Cerebellum (tissue), 4 donors: ENCODE measurements at places on chromosomes 2 and 18.

DNA sequence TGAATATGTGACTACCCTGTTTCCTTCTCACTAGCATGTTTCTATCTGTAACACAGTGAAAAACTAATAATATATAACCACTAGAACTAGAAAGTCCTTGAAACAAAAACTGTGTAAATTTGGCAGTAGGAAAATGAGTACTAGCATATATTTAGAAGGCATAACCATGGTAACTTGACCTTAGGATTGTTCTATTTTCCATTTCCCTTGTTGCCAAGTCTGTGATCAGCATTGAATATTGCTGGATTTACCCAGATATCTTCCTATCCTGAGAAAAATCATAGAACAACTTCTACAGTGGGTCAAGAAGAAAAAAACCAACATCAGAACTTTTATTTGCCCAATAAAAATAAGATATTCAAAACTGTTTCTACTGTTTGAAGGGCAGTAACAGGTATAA lies 563.9 kb upstream of the NRXN1 start:
- no peak for DNase-seq

DNA sequence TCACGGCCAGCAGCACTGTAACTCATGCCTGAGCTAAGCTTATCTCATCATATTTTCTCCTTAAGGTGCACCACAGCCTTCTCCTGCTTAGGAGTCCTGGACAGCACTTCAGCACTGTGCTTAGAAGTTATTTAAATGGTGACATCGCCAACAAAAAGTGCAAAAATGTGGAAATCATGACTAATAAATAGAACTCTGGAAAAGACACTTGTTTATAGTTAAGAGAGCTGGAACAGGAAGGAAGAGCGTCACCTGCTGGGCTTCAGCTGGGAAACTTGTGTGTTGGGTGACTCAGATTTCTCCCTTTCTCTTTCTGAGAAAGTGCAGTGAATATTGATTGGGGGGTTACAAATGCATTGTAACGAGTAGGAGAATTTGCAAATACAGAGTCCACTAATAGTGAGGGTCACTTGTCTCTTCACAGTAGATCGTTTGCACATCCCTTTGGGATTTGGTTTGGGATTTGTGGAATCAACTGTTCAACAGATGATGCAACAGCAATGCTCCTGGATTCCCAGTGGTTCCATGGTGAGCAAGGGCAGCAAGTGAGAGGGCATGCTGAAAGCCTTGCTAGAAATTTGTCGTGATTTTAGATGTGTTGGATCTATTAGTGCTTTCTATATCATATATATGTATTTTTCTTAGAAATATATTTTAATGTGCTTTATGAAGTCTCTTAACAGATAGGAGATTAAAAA lies 84.2 kb downstream of the DOK6 start:
- DNase-seq: no peak

- no peak for DNase-seq
These were observed 39.5 kb upstream of the SCLY start for GRCh38 chr2:238021327-238021726.

GRCh38 chr2:225779829-225780228 lies 380.3 kb downstream of the NYAP2 start:
- DNase-seq: no peak

- peak; percentile 7 for DNase-seq
These were observed 174.6 kb upstream of the PID1 start for GRCh38 chr2:229445501-229446211.

- no peak for DNase-seq
These were observed 293.8 kb downstream of the LRRTM4 start for GRCh38 chr2:77228391-77228790.

DNA sequence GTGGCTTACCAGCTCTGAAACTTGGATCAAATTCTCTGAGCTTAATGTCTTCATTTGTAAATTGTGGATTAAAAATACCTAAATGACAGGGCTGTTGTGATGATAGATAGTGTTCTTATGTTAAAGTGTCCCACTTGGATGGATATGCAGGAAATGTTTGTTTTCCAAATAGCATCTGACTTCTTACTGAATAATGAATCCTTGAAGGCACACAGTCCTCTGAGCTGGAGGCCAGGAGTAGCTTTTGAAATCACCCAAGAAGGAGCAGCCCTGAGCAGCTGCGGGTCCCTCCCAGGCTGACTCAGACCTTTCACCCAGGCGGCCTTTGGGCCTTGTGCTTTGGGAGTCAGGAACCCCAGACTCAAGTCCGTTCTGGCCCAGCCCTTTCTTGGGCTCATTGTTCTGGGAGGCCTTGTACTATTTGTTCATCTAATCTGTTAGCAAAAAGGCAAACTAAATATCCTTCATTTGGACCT lies 173.0 kb upstream of the GATA6 start:
- DNase-seq: no peak

- no peak for DNase-seq
These were observed 222.3 kb upstream of the CDH19 start for GRCh38 chr18:66826211-66826610.

GRCh38 chr2:45765007-45765727 lies 113.7 kb downstream of the PRKCE start:
- no peak for DNase-seq

DNA sequence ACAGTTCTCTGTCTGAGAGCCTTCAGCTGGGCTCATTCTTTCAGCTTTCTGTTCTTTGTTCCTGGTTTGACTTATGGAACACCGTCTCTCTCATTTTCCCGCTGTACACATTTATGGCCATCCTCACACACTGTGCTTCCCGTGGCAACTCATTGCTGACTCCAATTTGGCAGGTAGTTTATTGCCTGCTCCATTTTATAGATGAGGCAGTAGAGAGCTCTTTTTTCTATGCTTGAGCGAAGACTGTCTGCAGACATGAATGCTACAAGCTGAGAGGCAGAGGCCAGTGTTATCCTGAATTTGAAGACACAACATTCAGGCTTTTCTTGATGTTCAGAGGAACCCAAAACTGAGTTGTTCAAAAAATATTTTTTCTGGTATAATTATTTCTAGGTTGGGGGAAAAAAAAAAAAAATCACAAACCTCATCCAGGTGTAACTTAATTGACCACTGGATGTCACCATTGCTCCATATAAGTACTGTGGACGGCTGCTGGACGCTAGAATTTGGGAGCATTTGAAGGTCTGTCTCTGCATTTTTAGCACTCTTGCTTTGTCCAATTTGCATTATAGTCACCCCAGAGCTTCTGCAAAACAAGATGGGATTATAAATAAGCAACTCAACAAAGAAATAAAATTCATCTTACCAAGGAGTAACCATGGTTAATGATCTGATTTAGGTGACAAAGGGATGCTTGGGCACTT lies 83.5 kb downstream of the HRH4 start:
- DNase-seq: peak; percentile 69

DNA sequence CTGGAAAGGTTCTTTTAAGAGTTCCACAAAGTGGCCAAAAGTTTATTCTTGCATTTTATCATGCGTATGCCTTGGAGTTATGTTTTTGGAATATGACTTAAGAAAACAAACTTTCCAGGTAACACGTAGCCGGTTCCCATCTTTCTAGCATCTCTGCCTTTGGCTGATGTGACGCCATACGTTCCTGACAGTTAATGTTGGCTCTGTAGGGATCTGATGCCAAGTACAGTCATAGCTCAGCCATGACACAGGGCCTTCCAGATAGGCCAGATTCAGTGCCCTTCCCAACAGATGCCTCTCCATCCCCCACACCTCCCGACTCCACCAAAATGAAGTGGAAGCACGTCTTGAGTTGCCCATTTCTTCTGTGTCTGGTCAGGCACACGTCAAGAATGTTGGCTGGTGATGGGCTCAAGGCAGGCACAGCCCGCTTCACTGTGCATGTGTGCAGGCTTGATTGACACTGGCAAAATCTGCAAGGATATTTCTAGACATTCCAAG lies 51.0 kb upstream of the THOC1 start:
- no peak for DNase-seq
